Astrocyte of the spinal cord (primary cell): ENCODE measurements at places on chromosomes 1 and 21.
A peak's percentile ranks its signal among the peaks of the same experiment; 100 is the strongest.

DNA sequence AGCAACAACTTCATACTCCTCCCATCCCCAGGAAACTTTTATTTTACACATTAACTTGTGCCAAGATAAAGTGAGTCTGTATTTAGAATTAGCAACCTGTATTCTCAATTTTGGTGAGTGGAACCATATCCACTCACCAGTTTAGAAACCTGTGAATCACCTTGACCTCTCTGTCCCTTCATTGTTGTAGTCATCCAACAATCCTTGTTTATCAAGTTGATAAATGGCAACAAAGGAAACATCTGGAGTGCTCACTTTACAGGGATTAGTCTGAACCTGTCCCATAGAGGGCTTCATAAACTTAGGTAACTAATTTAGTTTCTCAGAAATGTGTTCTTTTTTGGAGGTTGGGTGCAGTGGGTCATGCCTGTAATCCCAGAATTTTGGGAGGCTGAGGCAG is 3.9 kb upstream of the CLSPN start:
- no peak for DNase-seq

DNA sequence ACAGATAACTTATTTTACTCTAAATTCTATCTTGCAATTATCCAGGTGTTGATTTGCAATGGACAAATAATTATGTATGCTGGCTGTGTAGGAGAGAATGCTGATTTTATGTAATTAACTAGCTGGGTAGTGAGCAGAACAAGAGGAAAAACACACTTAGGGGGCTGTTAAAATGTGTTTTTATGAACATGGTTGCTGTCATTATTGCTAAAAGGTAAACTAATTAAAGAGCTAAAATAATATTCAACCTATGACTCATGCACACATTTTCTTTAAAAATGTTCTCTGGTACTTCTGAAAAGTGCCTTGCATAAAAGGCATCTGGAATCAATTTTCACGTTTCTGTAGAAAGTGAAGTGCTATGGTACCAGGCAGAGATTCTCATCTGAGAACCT is 192.8 kb upstream of the C8B start:
- DNase-seq = no peak

- DNase-seq = no peak
Measured at GRCh38 chr1:239302696-239303095, 83.7 kb upstream of the CHRM3 start.

GRCh38 chr1:236888903-236889302 is 93.8 kb downstream of the MTR start:
- DNase-seq = no peak

- no peak for DNase-seq
Measured at GRCh38 chr1:179120736-179121135, 38.9 kb downstream of the TOR3A start.

DNA sequence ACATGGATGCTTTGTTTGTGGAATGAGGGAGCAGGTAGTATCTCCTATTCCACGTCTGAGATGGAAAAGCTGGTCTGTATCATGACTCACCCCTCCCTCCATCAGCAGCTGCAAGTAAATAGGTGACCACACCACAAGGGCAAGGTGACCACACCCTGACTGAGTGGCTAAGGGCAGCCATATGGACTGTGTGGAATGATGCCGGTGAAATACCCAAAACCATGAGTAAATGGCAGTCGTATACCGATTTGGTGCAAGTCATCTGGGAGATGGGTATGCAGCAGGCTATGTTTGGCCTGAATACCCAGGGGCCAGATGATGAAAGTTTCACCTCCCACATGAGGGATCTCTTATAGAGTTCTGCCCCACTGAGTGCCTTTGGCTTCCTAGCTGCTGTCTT is 15.8 kb upstream of the UBE2U start:
- DNase-seq = no peak

- peak; percentile 81 for DNase-seq
Measured at GRCh38 chr1:33367485-33368405, 46.8 kb upstream of the A3GALT2 start.
